ENCODE measurements at places on chromosomes 1 and 21. TPM values are rescaled to one million over a fixed set of nuclear protein-coding genes. Genes with fewer than 3 reads are reported as not detected.

TTC34 gene
- 0.13 TPM for total RNA-seq

USH2A gene
- 0.25 TPM for total RNA-seq

OR2T10 gene
- total RNA-seq, result not detected

CTSE gene
- not detected for total RNA-seq

FASLG gene
- total RNA-seq, result not detected

FAM72D gene
- total RNA-seq, result 1.4 TPM

CATSPERE gene
- total RNA-seq, result 0.25 TPM

- DNase-seq, result no peak
These were observed 61.3 kb downstream of the VCAM1 start for GRCh38 chr1:100780814-100781213.

GRCh38 chr1:68384321-68384813, 65.4 kb downstream of the RPE65 start:
- peak; percentile 25 for DNase-seq

- DNase-seq, result no peak
These were observed 3.0 kb upstream of the ATP1B1 start for GRCh38 chr1:169103480-169103893.

GRCh38 chr1:85313888-85314696, 37.7 kb upstream of the BCL10 start:
- DNase-seq, result peak; percentile 58

GRCh38 chr21:36690628-36691554, 8.0 kb upstream of the SIM2 start:
- DNase-seq, result no peak

- no peak for DNase-seq
These were observed 320.3 kb upstream of the C1orf174 start for GRCh38 chr1:4220362-4220761.

GRCh38 chr1:244833734-244834542, 1.5 kb upstream of the COX20 start:
- peak; percentile 54 for DNase-seq

DNA sequence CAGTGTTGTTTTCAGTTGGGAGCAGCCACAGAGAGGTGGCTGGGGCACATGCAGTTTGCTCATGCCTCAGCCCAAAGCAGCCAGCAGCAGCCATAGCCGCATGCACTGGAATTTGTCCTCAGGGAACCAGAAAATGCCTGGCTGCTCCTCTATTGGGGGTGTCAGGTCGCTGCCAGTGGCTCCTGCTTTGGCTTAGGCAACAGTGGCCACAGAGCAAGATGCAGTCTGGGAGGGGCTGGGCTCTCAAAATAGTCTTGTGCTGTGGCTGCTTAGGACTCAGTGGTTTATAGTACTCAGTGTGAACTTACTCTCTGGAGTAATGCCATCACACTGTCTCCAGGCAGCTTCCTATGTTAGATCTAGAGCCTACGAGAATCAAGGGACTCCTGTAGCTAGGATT, 25.0 kb downstream of the CD55 start:
- no peak for DNase-seq

- no peak for DNase-seq
These were observed 24.8 kb upstream of the EYA3 start for GRCh38 chr1:28113242-28113572.

- no peak for DNase-seq
These were observed 5.1 kb upstream of the LHX9 start for GRCh38 chr1:197911857-197912696.

- DNase-seq, result no peak
These were observed 5.2 kb downstream of the AGMAT start for GRCh38 chr1:15579683-15580047.

DNA sequence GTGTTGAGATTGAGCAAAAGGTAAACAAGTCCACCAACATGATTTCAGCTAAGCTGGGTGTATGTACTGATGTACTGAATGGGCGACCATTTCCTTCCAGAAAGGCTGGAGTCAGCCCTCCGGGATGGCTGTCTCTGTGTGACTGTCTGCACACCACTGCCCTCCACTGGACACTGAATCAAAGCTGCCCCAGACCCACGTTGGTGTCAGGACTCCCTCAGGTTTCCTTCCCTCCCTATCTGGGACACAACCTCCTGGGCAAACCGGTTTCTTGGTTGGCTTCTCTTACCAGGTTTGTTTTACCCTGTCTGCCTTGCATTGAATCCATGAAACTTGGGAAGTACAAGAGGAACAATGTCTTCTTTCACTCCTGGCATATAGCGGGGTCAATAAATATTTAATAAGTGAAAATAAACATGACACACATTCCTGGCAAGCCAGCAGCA, 5.3 kb upstream of the SRP9 start:
- DNase-seq, result peak; percentile 94

GRCh38 chr1:78491451-78492071, 787 bp downstream of the PTGFR start:
- peak; percentile 94 for DNase-seq

DNA sequence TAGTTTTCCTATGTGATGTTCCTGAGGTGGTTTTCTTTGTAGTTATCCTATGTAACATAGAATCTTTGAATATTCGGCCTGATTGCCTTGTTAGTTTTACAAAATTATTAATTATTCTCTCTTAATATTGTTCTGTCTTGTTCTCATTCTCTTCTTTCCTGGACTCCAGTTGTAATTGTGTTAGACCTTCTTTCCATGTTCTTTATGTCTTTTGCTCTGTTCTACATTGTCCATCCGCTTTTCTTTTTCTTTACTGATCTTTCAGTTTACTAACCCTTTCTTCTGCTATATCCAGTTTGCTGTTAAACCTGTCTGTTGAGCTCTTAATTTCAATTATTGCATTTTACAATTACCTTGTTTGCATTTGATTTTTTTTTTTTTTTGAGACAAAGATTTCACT, 89.3 kb downstream of the PEX14 start:
- no peak for DNase-seq

All from lower leg skin (tissue), 4 donors.